ENCODE measurements at places on chromosomes 3 and 15.

DNA sequence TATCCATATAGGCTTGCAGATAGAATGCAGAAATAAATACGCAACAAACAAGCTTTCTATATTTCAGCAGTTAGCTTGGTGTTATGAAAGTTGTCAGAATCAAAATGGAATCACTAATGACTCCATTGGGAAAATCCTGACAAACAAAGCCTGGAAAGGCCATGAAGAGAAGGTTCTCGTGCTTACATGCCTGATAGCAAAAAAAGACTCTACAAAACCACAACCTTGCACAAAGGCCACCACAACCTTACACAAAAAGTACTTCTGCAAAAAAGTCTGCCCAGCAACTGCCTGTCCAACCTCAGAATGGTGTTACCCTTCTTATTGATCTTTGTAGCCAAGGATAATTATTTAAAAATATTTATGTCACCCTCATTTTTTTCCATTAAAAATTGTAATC is 14.4 kb upstream of the PLSCR1 start:
- DNase-seq, result no peak

DNA sequence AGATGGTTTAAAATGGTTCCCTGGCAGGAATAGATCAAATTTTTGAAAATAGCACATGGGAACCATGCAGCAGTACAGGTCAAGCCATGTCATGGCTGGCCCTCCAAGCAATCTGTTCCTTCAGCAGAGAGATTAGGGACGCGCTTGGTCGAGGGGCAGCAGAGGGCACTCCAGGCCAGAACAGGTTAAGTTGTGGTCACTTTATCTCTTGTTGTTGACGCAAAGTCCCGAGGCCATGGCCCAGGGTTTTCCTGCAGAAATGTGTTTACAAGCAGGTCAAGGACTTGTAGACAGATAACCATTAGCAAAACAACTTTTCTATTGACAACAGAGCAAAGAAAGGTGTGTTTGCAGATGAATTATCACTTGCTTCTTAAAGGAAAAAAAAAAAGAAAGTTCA is 570.0 kb upstream of the NR2F2 start:
- no peak for DNase-seq

GRCh38 chr3:17581421-17582080 is 160.9 kb downstream of the TBC1D5 start:
- DNase-seq, result no peak

GRCh38 chr15:79117442-79118204 is 27.0 kb upstream of the RASGRF1 start:
- DNase-seq, result no peak

DNA sequence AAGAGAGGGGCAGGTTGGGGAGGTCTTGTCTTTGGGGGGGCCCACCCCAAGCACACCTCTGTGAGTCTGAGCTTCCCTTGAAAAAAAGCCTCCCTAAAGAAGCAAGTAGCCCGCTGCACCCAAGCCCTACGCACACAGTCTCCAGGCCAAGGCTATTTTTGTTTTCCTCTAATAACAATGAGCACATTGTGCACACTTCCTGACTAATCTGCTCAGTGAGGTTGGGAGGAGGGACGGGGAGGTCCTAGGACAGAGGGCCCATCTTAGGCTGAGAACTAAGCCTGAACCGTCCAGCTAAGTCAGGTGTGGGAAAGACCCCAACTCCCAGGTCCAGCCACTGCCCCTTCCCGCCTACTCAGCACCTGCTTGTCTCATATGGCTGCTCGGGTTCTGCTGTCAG is 87.2 kb downstream of the HMG20A start:
- DNase-seq, result no peak

Measured in NCI-H1092 (cell line).